PC-3 (cell line): ENCODE measurements at places on chromosomes 6 and 20. TPM values are rescaled to one million over a fixed set of nuclear protein-coding genes. Genes with fewer than 3 reads are reported as not detected.

The VSX1 gene
- total RNA-seq = not detected in 2 replicates

The GGTLC1 gene
- total RNA-seq = not detected in 2 replicates

The HLA-DRB5 gene
- total RNA-seq = not detected in 2 replicates

The KCNQ5 gene
- total RNA-seq = 0.17 TPM in 1 of 2 replicates, not detected in the other

The TRIM40 gene
- total RNA-seq = not detected in 2 replicates

The ANKRD66 gene
- not detected in 2 replicates for total RNA-seq

The NR2E1 gene
- total RNA-seq = 0.07 TPM in 1 of 2 replicates, not detected in the other

The ADGRF5 gene
- 0.75 and 1.6 TPM in 2 replicates for total RNA-seq

The RAET1L gene
- 1.1 and 3.6 TPM in 2 replicates for total RNA-seq

The UFL1 gene
- 10.4 and 10.9 TPM in 2 replicates for total RNA-seq

The NOX3 gene
- total RNA-seq = not detected in 2 replicates

DNA sequence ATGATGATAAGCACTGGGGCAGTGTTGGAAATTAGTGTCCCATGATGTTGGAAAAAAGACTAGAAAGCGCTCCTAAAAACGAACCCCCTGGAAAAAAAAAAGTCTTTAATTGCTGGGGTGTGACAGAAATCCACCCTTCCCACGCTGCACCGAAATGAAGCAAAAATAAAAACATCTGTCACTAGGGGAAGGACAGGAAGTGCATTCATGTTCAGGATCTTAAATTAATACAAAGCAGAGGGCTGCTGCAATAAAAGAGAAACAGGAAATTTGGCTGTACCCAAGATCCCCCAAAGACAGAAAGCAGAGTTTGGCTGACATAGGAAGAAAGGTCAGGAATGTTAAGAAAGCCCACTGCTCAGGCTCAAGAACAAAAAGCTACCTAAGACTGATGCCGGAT is 333.9 kb downstream of the TBC1D32 start:
- H3K27ac ChIP-seq = no peak overlapping the region
- H3K4me3 ChIP-seq = no peak overlapping the region
- no peaks in the 10 kb centered on the region for H3K27me3 ChIP-seq
- H3K36me3 ChIP-seq = no peaks in the 10 kb centered on the region
- DNase-seq = no peak

DNA sequence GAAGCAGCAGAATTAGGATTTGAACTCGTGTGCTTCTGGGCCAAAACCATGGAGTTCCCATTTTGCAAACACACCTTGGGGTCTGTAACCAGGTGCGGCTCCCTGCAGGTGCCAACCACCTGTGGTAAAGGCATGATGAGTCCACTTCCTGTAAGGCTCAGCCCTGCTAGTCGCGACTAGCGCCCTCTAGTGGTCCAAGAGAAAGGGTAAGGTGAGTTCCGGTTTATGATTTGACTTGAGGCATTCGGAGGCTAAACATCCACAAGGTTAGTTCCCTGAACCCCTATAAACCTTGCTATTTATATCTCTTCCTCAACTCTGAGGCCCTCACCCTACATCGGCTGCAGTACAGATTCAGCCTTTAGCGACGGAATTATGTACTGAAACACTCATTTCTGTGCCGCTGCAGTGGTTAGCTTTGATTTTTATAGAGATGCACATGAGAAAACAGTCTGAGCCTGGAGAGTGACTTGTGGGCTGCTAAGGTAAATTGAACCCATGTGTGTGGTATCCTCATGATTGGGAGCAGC is 173.4 kb downstream of the PLCB1 start:
- no peaks in the 10 kb centered on the region for H3K4me1 ChIP-seq
- no peak overlapping the region for H3K4me3 ChIP-seq
- H3K27ac ChIP-seq = no peak overlapping the region

- DNase-seq = peak; percentile 69
- no peaks in the 10 kb centered on the region for H3K27me3 ChIP-seq
- H3K27ac ChIP-seq = 0 out of 2 replicates have a peak overlapping the region, but pooled peaks have one; percentile 27
- H3K4me1 ChIP-seq = peaks cover 13% of the 10 kb centered on the region
- 0 out of 2 replicates have a peak overlapping the region, but pooled peaks have one; percentile 40 for H3K4me3 ChIP-seq
Measured at GRCh38 chr20:38790200-38791053, 15.1 kb upstream of the PPP1R16B start.

DNA sequence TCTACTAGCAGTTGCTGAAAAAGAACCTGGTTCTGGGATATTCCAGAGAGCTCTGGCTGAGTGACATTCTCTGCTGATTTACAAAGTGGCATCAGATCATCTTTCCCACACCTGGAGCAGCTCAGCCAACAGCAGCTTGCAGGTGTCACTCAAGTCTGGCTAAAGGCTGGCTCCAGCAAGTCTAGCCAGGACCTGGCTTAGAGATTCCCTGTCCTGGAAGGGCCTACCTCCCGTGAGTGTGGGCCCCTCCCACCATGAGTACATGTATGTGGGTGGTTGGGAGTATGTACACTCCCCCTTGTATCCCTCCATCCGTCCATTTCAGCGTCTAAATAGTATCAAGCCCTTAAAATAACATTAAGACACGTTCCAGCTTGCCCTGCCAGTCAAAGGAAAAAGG is 539.3 kb upstream of the ID4 start:
- H3K27ac ChIP-seq = no peak overlapping the region
- H3K36me3 ChIP-seq = no peaks in the 10 kb centered on the region
- peaks cover 15% of the 10 kb centered on the region for H3K4me1 ChIP-seq
- H3K4me3 ChIP-seq = no peak overlapping the region

GRCh38 chr6:149093643-149094042 is 223.9 kb upstream of the TAB2 start:
- H3K4me1 ChIP-seq = peaks cover 19% of the 10 kb centered on the region
- no peaks in the 10 kb centered on the region for H3K27me3 ChIP-seq
- H3K36me3 ChIP-seq = no peaks in the 10 kb centered on the region
- peak; percentile 59 for DNase-seq
- H3K27ac ChIP-seq = 0 out of 2 replicates have a peak overlapping the region, but pooled peaks have one; percentile 11

DNA sequence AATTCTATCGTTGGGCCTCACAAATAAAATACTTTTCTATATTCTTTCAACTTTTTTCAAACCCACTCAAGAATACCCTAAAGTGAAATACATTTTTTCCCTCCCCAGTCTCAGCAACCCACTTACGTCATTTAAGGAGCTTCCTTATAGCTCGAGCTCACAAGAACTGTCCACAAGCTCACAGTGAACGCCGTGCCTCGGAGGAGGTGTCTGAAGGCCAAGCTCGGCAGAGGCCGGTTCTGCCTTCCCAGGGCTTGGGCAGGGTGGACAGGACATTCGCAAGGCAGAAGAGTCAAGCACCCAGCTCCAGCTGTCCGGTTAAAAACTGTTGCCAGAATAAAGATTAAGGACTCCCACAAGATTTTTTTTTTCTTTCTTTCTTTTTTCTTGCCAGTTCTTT is 802.3 kb downstream of the QKI start:
- no peak overlapping the region for H3K27ac ChIP-seq
- no peaks in the 10 kb centered on the region for H3K27me3 ChIP-seq
- no peaks in the 10 kb centered on the region for H3K4me1 ChIP-seq
- H3K36me3 ChIP-seq = no peaks in the 10 kb centered on the region
- no peak overlapping the region for H3K4me3 ChIP-seq
- DNase-seq = no peak
